SK-N-SH (cell line): ENCODE measurements at places on chromosomes 16 and 17.
A peak's percentile ranks its signal among the peaks of the same experiment; 100 is the strongest.

- no peak for DNase-seq
Measured at GRCh38 chr17:74645010-74645409, 21.5 kb upstream of the CD300E start.

DNA sequence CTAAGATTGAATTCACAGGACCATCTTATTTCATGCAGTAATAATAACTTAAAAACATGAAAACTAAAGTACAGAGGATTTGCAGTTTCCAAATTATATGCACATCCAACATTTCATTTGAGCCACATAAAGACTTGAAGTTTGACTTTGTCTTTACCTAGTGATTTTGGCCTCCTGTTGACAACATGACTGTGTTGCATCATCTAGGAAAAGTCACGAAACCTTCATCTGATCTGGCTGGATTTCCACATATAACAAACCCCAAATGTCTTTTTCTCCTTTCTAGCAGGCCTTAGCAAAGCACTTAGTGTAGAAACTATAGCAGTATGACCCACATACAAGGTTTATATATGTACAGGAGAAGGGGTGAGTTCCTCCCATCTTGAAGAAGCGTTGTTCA is 406.5 kb upstream of the CDH5 start:
- DNase-seq, result no peak

DNA sequence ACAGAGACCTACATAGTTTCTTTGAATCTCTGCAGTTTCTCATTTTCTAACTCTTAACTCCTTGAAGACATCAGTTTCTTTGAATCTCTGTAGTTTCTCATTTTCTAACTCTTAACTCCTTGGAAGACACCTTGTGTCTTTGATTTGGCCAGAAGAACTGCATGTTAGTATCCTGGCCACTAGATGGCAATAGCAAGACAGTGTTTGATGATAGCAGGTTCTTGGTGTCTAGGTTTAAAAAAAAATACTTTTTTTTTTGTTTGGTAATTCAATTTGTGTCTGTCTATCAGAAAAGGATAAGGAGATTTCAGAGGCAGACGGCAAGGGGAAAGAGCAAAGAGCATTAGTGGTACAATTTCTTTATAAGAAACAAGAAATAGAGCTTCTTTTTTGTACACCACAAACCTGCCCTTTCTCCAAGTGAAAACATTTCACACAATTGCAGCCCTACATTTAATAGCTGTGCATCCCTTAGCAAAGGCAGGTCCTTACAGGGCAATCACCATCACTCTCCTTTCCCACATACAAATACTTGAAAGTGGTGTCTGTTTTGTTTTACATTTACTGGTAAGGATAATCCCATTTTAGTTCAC is 1324.9 kb upstream of the CDH8 start:
- DNase-seq, result peak; percentile 30

GRCh38 chr16:69402439-69402838 is 16.6 kb upstream of the TERF2 start:
- DNase-seq, result no peak

GRCh38 chr17:48961516-48962233 is 6.7 kb downstream of the GIP start:
- no peak for DNase-seq

DNA sequence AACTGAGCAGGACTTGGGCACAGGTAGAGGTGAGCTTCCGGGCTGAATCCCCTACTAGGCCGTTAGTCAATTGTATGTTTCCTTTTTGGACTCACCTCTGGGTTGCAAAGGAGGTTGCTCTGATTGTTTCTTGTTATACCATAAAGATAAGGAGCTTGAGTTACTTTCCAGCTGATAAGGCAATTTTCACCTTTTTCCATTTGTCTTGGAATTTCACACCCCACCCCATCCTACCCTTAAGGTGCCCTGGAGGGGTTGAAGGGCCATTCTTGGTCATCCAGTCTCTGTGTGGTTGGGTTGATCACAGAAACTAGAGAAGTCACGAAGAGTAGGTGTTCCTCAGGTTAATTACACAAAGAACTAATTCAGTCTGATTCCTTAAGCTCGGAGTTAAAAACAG is 162.2 kb downstream of the CDH13 start:
- DNase-seq, result no peak

DNA sequence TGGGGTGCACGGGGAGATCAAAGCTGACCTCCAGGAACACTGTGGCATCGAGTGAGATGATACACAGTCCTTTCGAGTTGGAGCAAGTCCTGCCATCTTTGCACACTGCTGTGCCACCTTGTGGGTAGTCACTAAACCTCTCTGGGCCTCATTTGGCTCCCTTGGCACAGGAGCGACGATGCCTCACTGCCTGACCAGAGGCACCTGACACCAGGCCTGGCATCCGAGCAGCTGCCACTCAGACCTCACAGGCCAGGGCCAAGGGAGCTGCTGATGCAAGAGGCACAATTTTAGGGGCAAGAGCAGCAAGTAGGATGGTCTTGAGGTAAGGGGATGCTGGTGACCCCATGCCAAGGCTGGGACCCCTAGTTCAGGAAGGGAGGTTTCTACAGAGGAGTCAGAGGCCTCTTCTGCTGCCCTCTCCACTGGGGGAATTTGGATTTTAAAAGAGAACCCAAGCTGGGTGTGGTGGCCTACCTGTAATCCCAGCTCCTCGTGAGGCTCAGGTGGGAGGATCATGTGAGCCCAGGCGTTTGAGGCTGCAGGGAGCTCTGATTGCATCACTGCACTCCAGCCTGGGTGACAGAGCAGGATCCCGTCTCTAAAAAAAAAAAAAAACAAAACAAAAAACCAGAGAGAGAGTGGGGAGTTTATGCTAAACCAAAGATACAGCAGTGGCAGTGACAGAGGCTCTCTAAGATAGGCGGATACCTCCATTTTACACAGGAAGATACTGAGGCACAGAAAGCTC is 6.7 kb upstream of the ADGRG1 start:
- DNase-seq, result no peak

DNA sequence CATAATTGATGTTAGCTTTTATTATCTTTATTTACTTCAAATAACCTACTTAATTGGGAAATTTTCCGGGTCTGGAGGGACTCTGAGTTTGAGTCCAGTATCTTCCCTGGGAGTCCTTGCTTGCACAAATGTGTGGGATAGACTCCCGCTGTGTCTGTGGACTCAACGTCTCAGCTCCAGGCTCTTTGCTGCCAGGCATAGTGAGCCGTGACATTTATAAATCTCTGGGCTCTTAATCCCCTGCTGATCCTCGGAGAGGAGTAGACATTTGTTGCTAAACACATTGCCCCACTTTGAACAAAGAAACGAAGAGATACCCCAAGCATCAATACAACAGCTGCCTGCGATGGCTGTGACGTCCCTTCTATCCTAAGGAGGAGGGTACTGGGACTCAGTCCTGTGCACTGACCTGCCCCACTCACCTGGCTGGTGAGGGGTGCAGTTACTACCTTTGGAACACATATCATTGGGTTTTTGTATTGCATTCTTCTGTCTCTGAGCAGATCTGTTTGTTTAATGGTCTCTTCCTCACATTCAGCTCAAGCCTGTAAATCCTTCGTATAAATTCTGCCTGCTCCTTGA is 316.9 kb downstream of the HAPSTR1 start:
- no peak for DNase-seq

GRCh38 chr16:67677712-67678111 is 11.1 kb downstream of the C16orf86 start:
- DNase-seq, result no peak

DNA sequence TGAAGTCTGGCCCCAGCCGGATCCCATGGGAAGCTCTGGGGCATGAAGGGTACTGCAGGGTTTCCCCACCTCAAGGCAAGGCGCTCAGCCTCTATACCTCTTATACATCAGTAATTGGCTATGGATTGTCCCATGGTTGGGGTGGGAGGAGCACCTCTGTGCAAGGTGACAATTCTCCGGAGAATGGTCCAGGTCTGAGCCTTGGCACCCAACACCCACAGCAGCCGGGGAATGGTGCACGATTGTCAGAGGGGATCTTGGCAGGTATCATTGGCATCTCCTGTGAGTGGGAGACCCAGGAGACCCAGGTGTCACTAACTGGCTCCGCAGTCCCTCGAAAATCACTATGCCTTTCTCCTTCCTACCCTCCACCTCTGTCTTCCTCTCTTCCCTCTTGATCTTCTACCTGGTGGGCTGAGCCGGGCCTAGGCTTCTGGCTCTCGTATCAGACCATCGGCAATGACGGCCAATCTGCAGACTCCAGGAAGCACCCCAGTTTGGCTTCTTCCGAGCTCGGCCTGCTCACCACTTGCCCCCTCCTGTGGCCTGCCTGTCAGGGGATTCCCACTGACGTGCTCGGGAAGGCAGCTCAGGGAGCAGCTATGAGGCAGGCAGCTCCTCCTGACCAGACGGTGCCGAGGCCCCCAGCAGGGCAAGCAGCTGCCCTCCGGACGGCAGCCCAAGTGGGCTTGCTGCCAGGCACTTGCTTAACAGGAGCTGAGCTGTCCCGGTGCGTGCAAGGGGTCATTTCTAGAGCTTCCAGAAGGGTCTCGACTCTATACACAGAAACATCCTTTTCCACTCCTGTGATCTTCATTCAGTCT is 10.0 kb upstream of the CALB2 start:
- DNase-seq, result no peak

DNA sequence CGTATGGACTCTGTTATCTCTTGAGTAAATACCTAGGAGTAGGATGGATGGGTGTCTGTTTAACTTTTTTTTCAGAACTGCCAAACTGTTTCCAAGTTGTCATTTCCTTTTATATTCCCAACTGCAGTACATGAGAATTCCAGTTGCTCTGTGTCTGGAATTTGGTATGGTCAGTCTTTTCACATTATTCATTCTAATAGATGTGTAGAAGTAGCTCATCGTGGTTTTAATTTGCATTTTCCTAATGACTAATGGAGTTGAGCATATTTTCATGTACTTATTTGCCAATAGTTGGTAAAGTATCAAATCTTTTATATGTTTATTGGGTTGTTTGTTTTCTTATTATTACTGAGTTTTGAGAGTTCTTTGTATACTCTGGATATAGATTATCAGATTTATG is 27.0 kb downstream of the MRTFB start:
- DNase-seq, result no peak

GRCh38 chr16:49280105-49280741 is 1.4 kb downstream of the CBLN1 start:
- DNase-seq, result peak; percentile 53

DNA sequence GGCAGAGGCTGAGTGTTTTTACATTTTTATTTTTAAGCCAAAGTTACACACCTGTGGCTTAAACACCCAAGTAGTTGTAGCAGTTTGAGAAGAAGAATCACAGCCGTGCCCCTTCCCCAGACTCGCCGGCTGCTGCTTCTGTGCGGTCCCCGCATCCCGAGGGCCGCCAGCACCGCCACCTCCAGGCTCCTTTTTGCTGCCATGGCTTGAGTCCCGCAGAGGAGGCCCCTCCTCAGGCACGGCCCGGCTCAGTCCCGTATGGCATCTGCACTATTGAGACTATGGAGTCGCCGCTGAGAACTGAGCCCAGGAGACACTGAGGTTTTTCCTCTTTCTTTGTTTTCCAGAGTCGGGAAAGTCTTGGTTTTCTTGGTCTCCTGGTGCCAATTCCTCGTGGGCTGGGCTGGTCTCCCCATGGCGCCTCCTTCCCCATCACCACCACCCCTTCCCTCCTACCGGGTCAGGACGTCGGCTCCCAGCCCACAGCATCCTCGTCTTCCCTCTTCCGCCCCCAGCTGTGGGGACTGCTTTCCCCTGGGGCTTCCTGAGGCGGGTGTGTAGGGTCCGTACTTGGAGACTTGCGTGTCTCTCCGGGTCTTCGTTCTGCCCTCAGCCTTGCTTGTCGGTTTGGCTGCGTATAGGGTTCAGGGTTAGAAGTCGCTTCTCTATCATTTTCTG is 32.6 kb upstream of the CDH15 start:
- DNase-seq, result no peak

- DNase-seq, result no peak
Measured at GRCh38 chr17:75750661-75751423, 14.2 kb downstream of the GALK1 start.

DNA sequence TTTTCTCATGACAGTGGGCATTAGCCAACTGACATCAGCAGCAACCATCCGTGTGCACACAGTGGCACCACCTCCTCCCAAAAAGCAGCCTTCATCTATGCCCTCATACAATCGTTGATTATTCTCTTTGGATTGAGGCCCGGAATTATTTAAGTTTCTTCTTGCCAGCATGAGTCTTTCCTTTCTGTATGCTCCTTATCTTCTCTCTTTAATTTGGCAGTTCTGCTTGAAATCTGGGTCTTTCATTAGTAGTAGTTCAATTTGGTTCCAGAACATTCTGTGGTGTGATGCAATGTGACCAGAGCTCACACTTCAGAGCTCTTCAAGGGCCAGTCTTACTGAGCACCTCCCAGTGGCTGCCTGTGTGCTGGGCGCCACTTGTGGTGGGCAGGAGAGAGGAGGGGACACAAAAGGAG is 52.2 kb upstream of the STH start:
- DNase-seq, result no peak

- no peak for DNase-seq
Measured at GRCh38 chr17:29245401-29245800, 1.3 kb upstream of the CRYBA1 start.

DNA sequence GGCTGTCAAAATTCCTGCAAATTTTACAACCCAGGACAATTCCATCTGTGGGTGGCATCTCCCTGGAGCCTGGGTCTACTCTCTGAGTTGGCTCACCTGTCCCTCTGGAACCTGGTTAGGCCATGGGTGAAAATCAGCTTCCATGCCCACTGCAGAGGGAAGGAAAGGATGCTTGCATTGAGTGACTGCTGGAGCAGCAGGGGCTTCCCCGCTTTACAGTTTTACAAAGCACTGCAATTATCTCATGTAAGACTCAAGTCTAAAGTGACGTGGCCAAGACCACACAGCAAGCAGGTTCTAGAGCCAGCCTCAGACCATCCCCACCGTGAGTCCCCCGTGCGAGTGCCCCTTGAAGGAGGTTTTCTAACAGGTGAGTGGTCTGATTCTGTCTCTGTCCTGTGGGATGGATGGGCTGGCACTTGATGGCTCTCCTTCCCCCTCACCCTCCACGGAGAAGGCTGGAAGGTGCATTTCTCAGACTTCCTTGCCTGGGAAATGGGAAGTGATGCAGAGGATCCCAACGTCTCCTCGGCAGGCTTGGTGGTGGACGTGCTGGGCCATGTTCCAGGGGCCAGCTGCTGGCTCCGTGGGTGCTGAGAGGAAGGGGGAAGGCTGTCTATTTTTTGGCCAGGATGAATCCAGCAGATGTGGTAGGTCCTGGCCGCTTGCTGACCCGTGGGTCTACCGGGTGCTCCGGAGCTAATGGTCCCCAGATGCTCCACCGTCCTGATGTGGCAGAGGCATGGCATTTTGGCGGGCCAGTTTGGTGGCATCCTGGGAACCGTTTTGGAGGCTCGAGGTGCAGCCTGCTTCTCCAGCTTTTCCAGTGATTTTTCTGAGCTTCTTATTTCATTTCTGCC is 26.3 kb upstream of the CBX4 start:
- peak; percentile 19 for DNase-seq

DNA sequence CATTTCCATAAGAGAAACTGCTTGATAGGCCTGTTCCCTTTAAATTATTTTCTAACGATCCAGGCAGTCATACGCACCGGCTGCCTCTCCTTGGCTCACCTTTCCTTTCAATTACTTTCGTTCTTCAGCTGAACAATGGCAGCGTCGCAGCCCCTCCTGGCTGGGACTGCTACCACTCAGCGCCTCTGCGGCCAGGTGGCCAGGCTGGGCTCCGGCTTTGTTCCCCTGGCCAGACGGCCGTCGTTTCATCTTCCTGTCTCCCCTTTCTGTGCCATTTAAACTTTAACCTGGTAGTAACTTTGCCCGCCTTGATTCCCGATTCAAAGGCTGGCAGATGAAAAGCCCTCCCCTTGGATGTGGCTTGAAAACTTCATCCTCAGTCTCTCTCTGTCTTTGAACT is 79.0 kb downstream of the C16orf78 start:
- no peak for DNase-seq

GRCh38 chr16:35173295-35173694 is 1713.9 kb downstream of the TP53TG3F start:
- DNase-seq, result no peak
